ENCODE measurements at places on chromosomes 2 and 18.

DNA sequence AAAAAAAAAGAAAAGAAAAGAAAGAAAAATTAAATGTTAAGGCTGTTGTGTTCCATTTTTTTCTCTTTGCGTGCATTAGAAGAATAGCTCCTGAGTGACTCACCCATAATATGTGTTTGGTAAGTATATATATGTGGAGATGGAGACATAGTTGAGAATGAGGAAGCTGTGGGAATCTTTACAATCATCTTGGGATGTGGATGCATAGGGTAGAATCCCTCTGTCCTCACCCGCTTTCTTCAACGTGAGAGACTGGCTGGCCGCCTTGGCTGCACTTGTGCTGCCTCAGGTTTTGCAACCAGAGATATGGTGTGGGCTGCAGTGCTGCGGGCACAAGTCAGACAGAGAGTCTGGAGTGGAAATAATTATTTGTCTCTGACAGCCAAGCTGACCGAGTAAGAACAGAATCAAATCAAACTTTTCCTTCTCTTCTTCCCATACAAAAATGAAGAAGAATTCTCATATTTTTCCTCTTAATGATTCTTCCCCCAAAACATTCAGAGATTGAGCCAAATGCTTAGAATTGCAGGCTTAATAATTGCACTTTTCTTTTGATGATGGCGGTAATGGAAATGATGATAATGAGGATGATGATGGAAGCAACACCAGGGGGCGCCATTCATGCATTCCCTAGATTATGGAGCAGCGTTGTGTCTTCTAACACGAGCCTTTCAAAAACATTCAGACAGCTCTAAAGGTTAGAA is 48.5 kb downstream of the SERPINB7 start:
- no peak for DNase-seq

DNA sequence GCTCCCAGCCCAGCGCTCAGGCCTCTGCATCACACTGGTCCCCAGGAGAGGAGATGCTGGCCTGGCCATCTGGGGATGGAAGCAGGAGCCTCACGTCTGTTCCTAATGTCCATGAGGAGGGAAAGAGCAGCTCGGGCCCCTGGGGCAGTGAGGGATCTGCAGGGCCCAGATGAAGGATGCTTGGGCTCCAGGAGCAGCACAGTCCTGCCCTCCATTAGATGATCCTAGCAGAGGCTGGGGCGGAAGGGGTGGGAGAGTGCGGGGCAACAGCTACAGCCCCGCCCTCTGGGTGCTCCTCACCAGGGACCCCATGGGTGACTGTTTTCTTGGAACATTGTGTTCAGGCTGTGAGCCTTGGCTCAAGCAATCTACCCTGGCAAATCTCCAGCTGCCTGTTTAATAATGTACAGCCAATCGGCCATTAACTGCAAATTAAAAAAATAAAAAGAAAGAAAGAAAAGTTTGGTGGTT is 49.7 kb downstream of the TNS1 start:
- no peak for DNase-seq

GRCh38 chr2:207157731-207158130 is 8.0 kb downstream of the KLF7 start:
- no peak for DNase-seq

- no peak for DNase-seq
Observed at GRCh38 chr2:32838418-32838817, 108.3 kb upstream of the LTBP1 start.

DNA sequence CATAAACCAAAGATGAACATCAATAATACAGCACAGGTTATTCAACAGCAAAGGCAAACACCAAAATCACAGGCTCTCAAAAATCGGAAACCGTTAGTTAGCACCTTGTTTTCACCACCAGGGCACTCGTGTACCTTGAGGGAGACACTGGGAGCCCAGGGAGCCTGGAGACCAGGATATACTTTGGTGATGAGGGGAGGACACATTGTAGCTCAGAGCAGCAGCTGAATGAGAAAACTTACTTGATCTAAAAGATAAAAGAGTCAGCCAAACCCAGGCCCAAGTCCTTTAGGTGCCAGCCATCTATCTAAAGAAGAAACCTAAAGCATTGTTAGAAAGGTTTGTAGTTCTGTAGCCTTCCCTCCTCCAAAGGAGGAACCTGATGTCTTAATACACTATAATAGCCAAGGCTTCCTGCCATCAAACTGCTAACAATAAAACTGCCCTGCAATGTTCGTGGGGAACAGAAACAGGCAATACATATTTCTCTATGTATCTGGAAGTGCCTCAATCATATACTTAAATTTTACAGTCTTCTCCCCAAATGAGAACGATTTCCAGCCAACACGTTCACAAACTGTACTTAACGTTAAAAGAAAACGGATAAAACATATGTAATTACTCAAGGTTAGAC is 19.3 kb downstream of the BCL11A start:
- DNase-seq = no peak

Data from activated CD4-positive, alpha-beta T cell treated with anti-CD3 and anti-CD28 coated beads, Interleukin-2, amount 50 U/mL, for 24 hours (primary cell).